Right lobe of liver (tissue), 6 donors: ENCODE measurements at places on chromosomes 2 and 18.

GRCh38 chr18:44826418-44827259 lies 146.0 kb downstream of the SETBP1 start:
- DNase-seq, result peak; percentile 47

DNA sequence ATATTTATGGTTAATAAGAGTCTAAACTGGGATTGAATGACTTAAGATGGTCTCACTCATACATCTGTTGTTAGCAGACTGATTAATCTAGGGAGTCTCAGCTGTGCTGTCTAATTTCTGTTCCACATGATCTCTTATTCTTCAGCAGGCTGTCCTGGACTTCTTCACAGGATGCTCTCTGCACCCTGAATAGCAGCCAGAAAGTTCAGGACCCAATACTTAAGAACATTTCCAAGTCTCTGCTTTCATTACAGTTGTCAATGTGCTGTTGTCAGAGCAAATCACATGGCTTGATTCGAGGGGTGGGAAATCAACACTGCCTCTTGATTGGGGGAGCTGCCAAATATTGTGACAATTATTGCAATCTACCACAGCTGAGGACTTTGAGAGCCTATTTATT lies 627.1 kb upstream of the SLC8A1 start:
- no peak for DNase-seq

- DNase-seq, result no peak
These were observed 4.3 kb upstream of the NEUROD1 start for GRCh38 chr2:181684454-181685149.

DNA sequence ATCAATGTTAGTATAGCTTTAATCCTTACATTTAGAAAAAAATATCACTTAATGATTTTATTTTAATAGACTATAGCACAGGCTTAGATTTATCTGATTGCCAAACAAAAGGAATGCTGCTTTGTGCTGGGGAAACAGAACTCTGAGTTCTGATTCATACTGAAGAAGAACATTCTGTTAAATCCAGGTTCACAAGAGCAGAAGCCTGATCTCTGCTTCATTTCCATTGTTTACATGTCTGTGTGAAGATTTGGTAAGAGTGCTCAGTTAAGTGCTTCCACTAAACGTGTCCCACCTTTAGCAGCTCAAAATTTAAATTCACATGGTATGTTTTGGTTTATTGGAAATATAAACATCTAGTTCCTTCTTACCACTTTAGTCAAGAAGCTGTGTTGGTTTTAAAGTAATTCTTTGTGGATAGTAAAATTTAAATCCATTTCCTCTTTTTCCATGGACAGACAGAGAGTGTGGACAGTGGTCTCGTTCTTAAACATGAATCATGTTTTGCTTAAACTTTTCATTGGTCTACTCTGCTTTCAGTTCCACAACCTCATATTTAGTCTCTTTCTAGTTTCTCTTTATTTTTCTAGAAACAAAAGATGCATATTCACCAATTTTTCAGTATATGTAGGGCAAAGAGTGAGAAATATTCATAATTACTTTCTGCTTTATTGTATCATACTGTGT lies 59.1 kb downstream of the NYAP2 start:
- DNase-seq, result no peak

- no peak for DNase-seq
These were observed 539 bp downstream of the CYP27A1 start for GRCh38 chr2:218782528-218782844.

DNA sequence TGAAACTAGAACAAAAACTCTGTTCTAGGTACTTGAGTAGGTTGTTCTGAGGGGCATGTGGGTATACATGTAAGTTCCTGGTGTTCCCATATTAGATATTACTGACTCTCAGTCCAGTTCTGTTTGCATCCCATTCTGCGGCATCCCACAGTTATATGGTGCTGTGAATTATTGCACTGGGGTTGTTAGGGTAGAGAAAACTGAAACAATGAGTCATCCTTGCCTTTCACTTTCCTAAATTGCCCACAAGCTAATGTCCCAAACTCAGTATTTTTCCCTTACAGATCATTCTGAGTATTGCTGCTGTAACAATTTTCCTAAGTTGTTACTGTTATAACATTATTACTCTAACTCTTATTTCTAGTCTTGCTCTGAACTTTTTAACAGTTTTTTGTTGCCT lies 3.0 kb downstream of the WDR75 start:
- DNase-seq, result no peak

DNA sequence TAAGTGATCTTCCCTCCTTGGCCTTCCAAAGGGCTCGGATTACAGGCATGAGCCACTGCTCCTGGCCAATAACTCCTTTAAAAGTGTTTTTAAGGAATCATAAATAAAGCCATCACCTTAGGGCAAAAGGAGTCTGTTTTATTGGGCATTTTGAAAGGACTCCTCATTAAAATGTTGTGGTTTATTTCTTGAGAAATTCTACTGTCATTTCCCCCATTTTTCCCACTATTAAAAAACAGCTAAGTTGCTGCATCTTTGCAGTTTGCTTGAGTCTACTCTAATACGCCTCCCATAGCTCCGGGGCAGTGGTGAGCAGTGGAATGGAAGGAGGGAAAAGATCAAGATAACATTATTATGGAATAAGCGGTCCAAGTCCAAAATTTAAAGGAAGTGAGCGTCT lies 293.2 kb downstream of the PIEZO2 start:
- no peak for DNase-seq

DNA sequence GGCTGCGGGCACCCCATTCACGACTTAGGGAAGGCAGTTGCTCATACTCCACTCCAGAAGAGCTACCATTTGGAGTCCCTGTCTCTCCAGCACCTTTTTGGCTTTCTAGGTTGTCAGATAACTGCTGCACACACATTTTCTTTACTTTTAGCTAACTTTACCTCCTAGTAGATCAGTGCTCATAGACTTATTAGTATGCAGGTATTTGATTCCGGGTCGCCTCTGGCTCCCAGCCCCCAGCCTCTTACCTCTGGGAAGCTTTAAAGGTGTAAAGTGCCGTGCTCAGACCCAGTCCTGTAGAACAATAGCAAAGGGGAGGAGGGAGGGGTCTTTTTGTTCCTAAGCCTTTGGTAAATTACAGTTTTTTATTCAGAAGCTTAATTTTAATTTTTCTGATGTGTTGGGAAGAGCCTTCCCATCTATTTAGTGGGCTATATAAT lies 102.9 kb downstream of the SPTBN1 start:
- no peak for DNase-seq

DNA sequence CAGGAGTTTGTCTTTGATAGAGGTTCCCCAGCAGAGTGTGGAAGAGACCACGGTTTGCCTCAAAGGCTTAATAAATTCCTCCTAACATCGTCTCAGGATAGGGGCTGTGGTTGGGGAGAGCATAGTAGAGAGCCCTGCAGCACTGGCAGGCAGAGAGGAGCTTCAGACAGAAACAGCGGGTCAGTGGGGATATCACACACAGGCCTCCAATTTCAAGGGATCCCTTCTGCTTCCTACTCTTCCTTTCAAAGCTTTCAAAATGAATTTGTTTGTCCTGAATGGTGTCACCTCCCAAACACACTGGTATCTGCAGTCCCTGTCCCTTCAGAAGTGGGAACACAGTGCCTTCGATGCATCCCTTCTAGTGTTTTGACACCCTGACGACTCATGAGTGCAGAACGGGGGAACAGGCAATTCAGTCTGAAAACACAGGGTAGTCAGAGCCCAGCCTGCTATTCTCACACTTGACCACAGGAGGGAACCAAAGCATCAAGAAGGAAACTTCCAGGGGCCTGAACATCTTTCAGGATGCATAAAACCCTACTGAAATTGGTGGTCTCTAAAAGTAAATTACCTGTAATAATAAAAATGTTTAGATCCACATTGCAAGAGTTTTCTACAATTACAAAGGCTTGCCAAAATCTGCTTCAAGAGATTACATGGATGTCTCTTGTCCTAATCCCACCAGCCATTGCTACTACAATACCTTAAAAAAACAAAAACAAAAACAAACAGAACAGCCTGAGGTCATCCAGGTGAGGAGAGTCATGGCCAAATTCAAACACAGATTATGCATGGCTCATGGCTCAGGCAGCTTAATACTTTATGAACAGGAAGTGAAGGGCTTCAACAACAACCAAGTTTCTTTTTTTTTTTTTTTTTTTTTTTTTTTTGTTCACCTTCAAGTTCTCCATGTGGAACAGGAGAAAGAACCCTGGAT lies 49.8 kb downstream of the SLC14A2 start:
- no peak for DNase-seq

GRCh38 chr2:53609551-53609950 lies 158.1 kb upstream of the CHAC2 start:
- no peak for DNase-seq

DNA sequence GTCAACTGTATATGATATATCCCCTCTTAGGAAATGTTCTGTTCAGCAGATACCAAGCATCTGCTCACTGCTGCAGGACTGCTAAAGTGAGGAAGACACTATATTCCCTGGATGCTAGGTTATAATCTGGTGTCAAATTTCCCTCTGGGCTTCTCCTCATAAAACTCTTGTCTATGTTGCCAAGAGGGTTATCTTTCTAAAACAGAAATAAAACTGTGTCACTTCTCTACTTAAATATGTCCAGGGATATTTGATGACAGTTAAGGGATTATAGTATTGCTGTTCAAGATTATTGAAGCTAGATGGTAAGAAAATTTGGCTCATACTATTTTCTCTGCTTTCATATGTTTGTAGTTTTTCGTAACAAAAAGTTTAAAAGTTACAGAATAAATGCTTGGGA lies 30.5 kb upstream of the SNRNP27 start:
- no peak for DNase-seq

GRCh38 chr2:5123582-5124196 lies 568.5 kb upstream of the SOX11 start:
- DNase-seq, result no peak

DNA sequence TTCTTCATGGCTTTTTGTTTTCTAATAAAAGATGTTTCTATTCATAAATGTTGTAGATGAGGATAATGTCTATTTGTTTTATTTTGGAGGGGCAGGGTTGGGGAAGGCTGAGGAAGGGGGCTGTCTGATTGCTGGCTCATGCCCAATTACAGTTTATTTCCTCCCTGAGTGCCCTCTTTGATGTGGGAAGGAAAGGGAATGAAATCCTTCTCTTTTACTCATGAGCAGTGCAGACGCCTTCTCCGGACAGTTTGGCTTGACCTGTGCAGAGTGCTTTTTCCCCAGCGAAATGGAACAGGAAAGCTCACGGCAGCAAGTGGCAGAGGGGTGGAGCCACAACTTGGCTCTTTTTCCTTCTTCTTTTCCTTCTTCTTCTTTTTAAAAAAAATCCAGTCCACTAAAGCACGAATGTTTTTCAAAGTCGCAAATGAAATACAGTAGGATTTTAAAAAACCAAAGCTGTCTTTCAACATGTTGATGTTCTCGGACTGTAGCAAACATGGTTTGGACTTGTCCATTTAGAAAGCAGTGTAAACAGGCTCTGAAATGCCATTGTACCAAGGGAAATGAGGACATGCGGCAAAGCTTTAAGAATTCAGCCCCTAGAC lies 34.5 kb downstream of the RAB31 start:
- no peak for DNase-seq

DNA sequence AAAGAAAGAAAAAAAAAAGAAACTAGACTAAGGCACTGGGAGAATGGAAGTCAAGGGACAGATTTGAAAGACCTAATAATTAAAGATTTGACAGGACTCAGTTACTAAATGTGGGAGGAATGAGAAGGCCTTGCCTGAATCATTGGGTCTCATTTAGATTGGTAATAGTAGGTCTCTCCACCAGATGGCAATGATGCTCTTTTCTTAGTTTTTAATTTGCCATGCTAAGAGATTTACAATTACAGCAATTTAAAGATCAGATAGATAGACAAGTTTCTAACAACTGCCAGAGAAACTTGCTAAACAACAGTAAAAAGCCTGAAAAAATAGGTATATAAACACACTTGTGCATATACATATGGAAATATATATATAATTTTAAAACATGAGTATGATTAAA lies 153.0 kb downstream of the TMEM247 start:
- no peak for DNase-seq

GRCh38 chr18:37238282-37239108 lies 327.1 kb downstream of the CELF4 start:
- no peak for DNase-seq

- no peak for DNase-seq
These were observed 9.0 kb downstream of the RPS7 start for GRCh38 chr2:3584076-3584475.

- no peak for DNase-seq
These were observed 513 bp downstream of the THOC1 start for GRCh38 chr18:267380-267687.

DNA sequence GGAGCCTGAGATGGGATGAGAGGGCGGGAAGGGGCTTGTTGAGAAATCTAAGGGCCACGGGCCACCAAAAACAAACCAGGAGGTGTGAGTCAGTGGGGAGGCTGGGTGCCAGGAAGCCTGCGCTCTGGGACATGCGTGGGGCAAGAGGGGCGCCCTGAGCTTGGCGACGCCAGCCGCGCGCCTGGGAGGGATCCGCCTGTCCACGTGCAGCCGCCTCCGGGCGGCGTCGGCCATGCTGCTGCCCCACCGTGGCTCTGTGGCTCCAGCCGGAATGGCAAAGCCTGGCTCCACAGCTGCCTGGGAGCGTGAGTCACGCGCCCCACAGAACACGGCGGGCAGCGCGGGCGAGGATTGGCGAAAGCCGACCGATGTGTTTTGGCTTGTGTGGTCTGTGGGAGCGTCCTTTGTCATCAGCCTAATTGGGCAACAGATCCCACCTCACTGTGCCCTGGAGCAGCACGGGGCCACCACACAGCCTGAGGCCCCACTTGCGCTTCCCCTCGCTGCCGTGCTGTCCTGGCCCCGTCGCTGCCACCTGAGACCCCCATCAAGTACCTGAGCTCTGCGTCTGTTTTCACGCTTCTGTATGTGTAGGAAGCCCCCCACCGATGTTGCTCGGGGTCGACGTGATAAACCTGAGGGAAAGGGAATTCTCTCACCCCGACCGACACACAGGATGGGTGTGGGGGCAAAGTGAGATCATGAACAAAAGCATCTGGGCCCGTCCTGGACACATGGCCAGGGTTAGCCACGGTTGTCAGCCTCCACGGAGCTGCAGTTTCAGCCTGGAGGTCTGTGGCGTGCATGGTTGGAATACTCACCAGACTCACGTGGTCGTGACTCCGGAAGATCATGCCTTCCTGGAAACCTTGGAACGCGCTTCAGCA lies 80.5 kb downstream of the NFATC1 start:
- peak; percentile 35 for DNase-seq

DNA sequence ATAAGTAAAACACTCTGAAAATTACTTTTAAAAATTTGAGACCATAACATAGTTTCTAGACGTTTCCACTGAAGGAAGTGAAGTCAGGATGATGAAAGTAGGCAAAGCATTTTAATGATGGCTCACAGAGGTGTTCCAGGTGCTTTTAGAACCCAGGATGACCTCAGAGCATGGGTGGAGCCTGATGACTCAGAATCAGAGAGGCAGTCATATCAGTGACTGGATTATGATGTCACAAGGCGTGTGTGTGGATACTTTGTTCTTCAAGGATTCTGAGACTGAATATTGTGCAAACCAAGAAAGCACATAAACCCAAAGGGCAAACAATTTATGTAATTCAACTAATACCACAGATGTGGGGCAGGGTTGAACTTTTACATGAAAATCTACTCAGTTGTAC lies 208.0 kb upstream of the FBXO11 start:
- no peak for DNase-seq

DNA sequence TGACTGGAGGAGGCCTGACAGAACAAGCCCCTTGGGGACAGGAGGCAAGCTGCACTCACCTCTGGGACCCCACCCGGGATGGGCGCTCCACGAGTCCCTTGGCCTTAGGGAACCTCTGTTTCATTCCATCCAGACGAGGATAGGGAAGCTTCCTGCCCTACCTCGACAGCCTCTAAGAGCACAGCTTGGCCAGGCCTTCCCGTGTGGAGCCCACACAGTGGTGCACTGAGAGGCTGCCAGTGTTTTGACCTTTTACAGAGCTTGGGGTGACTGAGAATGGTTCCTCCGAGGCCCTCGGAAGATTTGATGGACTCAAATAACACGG lies 91.4 kb upstream of the SMAD7 start:
- no peak for DNase-seq

- no peak for DNase-seq
These were observed 2.0 kb upstream of the ANKRD29 start for GRCh38 chr18:23664674-23665073.
